ENCODE measurements at places on chromosomes 1 and 21.

GRCh38 chr1:47729685-47730084 is 267.5 kb downstream of the TRABD2B start:
- no peak for DNase-seq

- no peak for DNase-seq
These were observed 63.0 kb upstream of the PRDX6 start for GRCh38 chr1:173414136-173414535.

DNA sequence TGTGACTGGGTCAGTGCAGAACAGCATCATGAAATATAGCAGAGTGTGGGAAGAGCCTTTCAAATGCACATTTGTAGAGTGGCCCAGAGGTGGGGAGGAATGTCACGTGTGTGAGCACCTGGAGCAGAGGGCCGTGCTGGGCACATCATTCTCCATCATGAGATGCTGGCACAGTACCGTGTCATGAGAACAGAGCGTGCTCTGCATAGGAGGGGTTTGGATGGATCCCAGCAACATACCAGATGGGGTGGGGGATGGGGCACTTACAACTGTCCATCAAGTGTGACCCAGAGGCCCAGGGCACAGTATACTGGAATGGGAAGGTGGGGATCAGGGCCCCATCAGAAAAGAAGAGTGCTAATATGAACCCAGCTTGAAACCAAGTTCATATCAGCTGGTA is 182.0 kb downstream of the LMX1A start:
- DNase-seq, result peak; percentile 31

DNA sequence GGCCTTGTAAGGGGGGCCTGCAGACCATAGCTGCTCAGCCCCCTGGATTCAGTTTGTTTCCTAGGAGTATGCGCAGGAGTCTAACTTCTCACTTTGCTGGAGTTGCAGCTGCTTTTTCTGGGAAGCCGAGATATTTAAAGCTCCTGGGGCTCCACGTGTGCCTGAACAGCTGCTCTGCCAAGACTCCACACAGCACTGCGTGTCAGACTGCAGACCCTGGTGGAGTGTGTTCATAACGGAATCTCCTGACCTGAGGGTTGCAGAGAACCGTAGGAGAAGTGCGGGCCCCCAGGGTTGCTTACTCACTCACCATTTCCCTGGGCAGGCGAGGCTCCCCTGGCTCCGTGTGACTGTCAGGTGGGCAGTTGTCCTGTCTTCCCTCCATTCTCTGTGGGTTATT is 474.3 kb upstream of the TMPRSS15 start:
- no peak for DNase-seq

GRCh38 chr1:117335376-117336086 is 31.7 kb upstream of the MAN1A2 start:
- no peak for DNase-seq

GRCh38 chr1:205374210-205375078 is 17.7 kb upstream of the KLHDC8A start:
- DNase-seq, result no peak

DNA sequence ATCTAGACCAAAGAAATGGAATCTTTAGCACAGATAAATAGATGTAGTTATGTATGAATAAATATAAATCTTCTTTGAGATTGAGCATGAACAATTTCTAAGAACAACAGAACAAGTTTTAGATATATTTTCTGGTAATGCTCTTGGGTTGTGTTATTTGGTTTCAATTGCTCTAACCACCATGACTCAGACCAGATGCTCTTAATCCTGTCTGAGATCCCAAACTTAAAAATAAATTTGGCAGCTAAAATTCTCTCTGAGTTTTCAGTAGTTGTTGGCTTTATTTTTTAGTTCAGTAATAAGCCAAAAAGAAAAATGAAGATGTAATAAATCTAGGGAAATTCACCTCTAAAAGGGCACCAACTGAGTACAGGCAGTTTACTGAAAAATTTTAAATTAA is 1693.4 kb downstream of the NCAM2 start:
- no peak for DNase-seq

DNA sequence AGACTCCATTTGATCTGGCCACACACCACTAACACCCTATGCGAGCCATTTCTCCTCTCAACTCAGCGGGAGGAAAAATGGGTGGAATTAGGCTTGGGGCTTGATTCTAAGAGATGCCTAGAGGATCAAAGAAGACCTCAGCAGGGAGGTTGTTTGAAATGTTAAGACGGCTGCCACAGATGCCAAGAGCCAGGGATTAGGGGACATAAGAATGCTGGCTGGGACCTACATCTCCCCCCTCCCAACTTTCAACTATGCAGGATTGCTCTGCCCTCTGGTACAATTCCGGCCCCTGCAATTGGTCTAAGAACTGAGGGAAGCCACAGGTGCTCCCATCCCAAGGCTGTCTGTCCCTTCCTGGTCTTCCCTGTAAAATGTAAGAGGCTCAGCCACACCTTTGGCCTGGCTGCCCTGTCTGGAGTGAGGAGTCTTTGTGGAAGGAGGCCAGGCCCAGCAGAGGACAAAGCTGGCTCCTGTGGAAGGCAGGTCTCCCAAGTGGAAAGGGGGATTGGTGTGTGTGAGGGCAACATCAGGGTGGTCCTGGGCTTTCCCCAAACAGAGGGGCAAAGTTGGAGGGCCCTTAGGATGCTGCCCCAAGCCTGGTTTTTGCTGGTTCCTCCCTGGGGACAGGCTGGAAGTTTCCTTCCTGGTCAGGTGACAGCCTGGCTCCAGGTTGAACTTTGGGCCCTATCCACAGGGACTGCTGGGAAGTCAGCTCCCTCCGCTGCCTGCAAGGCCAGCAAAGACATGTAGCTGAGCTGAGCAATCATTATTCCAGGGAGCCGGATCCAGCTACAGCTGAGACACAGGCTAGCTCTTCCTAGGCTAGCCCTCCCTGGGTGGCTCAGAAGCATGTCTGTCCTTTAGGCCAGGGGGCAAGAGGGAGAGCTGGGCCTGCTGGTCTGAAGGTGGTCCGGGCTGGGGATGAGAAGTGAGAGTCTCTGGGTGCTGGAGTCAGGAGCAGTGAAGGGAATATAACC is 34.5 kb upstream of the SYNC start:
- DNase-seq, result no peak

DNA sequence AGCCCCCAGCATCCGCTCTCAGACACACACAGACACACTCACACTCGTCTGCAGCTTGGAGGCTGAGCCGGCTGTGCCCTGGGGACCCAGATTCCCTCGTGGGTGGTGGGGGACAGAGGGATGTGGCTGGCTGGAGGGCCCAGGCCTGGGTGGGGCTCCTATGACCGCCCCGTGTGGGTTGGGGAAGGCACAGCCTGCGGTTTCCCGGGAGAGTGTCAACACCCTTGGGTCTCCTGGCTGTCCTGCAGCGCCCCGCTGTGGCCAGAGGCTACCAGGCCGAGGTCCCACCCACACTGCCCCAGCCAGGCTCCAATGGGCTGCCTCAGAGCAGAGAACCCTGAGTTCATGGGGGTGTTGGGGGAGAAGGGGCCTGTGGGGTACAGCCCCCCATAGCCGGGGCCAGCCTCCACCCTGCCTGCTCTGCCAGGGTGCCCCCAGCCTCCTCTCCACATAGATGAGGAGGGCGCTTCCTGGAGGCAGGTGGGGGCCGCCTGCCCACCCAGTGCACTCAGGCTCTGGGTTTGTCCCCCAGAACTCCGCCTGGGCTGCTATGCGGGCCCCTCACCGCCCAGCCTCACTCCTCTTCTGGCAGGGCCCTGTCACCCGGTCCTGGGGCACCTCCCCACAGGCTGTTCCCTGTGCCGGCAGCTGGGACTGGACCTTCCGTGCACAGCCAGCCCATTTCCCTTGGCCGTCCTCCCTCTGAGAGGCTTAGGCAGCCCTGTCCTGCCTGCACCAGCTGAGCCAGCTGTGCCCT is at the start of gene TTC34:
TTC34 (minus strand) TSS at position 159 of the 757 bp plus-strand sequence. CDS start 866 bp downstream, outside the sequence.
- peak; percentile 55 for DNase-seq

DNA sequence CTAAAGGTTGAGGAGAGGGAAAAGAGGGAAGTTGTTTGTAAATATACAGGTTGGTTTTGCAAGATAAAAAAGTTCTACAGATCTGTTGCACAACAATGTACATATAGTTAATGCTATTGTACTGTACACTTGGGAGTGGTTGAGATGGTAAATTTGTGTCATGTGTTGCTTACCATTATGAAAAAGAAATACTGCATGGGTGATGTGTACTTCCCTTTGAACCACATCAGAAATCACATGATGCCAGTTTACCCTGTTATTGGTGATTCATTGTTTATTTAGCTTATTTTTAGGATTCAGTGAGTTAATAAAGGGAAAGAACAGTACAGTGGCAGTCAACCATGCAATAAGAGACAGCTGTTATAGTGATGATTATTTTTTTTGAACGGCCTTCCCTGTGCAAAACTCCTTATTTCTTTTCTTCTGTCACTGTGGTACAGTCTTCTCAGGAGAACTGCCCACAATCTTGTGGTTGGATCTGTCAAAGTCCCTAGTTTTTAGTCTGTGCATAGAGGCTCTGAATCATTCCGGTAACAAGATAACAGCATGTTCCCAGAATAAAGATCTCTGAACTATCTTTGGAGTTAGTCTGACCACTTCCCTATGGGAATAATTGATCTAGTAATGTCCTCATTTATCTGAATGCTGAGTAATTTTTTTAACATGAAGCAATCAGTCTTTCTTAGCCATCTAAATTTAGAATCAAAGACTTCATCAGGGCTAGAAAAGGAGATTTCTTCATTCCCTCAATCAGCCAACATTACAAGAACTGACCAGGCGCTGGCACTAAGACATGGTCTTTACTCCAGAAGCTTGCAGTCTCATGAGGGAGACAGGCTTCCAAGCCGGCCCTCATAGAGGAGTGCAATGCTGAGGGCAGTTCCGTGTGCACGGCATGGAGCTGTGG is 84.2 kb downstream of the SH3GLB1 start:
- no peak for DNase-seq

DNA sequence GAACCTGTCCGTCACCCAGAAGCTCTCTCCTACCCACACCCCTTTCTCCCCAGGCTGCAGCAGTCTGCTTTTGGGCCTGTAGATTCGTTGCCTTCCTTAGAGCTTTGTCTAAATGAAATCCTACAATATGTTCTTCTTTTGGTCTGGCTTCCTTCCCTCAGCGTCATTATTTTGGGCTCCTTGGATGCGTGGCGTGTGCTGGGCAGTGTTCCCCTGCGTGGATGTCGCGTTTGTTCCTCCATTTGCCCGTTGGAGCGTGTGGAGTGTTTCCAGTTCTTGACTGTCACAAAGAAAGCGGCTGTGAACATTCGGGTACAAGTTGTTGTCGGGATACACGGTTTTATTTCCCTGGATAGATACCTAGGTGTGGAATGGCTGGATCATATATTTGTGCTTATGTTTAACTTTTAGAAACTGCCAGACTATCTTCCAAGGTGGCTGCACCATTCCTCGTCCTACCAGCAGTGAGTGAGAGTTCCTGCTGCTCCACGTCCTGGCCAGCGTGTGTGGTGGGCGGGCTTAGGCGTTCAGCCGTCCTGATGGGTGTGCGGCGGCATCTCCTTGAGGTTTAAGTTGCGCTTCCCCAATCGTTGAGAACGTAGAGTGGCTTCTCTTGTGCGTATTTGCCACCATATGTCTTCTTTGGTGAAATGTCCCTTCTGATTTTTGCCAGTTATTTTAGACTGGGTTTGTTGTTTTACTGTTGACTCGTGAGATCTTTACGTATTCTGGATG is 31.7 kb downstream of the SKI start:
- peak; percentile 27 for DNase-seq

- DNase-seq, result peak; percentile 52
These were observed 69.4 kb upstream of the TLR5 start for GRCh38 chr1:223212441-223212840.

DNA sequence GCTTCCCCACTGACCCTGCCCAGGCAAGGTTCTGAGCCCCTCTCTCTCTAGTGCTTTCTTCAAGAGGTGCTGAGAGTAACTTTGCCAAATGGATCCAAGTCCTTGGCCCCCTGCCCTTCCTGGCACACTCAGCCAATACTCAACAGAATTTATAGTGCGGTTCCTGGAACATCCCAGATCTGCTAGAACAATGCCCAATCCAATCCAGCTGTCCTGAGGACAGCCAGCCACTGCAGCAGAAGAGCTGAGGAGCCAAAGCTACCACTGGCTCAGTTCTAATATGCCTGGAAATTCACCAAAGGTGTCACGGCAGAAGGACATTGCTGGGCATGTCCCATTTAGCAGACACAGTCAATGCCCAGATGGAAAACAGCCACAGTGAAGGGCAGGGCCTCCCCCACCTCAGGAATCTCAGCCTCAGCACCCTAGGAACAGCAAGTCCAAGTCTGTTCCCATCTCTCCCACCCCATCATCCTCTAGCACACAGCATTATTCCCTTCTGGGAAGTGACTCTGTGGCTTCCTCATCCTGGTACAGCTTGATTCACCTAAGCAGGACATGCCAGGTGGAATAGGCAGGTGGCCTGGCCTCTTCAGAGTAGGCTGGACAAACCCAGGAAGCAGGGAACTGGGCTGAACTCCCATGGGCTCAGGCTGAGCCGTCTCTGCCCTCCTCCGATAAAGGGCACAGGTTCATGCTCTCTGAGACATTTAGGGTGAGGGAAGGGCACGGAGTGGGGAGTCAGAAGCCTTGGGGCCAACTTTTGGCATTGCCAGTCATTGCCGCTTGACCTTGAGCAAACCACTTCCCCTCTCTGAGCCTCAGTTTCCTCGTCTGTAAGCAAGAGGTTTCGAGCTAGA is 24.6 kb downstream of the PMVK start:
- no peak for DNase-seq

DNA sequence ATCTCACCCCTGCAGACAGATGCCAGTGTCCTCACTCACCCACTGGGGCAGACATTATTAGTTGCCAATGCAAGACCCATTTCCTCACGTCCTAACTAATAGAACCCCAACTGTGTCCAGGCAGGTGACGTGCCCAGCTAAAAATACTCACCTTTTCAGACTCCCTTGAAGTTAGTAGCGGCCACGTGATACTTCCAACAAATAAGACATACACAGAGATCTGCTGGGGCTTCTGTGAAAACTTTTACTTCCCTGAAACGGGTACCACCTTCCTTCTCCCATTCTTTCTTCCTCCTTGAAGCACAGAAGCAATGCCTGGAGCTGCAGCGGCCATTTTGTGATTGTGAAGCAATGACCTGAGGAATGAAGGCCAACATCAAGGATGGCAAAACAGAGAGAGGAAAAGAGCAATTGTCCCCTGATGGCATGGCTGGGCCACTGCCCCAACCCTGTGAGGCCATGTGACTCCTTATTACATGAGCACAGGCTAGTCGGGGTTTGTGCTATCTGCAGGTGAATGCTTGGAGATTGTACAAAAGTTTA is 74.4 kb upstream of the TMPRSS2 start:
- no peak for DNase-seq

Data from glutamatergic neuron (in vitro differentiated cells).